ENCODE measurements at places on chromosomes 16 and 17.

GRCh38 chr17:7977039-7977438, 25.4 kb upstream of the GUCY2D start:
- DNase-seq = no peak

GRCh38 chr17:49748791-49749190, 15.1 kb downstream of the FAM117A start:
- DNase-seq = peak; percentile 79

DNA sequence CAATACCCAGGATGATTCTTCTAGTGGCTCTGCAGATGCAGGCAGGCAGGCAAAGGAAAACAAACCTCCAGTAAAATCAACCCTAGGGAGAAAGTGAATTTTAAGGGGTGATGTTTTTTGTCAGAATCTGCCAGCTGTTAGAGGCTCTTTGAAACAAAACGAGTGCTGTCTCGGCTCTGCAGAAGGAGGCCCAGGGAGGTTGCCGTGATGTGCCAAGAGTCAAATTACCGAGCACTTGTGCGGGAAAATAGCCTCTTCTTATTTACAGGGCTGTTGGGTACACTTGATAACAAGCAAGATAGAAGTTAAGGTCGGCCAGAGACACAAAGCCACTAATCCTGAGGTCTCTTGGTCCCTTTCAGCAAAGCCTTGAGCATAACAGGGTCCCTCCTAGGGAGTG, 68.9 kb upstream of the EEF2KMT start:
- no peak for DNase-seq

DNA sequence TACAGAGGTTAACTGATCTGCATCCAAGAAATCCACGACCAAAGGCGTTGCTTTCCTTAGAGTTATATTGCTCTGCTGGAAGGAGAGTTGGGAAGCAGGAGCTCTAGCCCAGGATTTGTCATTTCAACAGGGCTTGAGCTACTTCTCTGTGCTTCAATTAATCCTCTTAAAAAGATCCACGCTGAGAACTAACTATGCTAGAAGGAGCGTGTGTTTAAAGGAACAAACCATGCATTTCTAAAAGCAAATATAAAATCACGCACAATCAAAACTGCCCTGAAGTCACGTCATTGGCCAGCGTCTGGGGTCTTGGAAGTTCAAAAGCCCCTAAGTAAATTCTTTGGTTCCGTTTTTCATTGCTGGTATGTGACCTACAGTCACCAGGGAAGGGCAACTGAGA, 1.1 kb downstream of the ARL6IP1 start:
- no peak for DNase-seq

- DNase-seq = no peak
Measured at GRCh38 chr16:11147033-11147753, 108.8 kb downstream of the SOCS1 start.

GRCh38 chr16:35750157-35750689, 2290.8 kb downstream of the TP53TG3F start:
- DNase-seq = no peak

DNA sequence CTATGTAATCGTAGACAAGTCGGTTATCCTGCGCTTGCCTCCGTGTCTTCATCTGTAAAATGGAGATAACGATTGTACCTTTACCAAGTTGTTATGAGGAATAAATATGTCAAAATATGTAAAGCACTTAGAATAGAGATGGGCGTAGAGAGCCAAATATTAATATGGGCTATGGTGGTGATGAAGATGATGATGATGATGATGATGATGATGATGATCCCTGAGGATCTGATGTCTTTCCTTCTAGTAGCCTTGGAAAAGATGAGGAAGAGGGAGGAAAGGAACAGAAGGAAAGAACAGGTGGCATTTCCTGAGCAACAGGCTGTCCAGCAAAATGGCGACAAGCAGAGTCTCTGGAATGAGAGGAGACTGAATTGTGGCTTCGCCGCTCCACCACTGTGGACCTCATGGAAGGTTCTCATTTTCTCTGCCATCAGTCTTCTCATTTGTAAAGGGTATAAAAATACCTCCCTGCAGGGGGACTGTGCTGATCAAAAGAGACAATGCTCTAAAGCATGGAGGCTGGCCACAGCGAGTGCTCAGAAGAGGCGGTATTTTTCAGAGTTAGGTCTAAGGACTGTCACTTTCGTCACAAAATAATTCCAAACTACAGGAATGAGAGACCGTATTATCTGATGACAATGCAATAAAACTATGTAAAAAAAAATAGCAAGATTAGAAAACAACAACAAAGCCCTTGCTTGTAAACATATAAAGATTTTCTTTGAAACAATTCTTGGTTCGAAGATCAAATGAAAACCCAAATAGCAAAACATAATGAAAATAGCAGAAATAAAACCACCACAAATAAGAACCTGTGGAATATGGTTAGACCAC, 17.2 kb upstream of the RCVRN start:
- DNase-seq = no peak

- DNase-seq = peak; percentile 56
Measured at GRCh38 chr16:69859105-69859989, 91.8 kb upstream of the CLEC18A start.

- no peak for DNase-seq
Measured at GRCh38 chr17:5678171-5678570, 93.9 kb upstream of the NLRP1 start.

DNA sequence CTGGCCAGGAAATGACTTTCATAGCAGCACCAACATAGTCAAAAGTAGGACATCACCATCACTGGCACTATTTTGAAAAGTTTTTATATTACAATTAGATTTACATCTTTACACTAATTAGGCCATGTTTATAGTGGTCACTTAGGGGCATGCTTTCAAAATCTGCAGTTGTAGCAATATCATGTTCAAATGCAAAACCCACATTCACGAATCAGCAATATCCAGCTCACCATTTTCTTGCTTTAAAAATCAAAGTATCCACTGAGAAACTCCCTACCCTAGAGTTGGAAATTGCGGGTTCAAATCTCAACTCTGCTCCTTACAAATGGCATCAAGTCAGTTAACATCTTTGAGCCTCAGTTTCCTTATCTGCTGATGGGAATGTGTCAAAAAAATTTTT, 237.4 kb downstream of the ZFHX3 start:
- DNase-seq = no peak

DNA sequence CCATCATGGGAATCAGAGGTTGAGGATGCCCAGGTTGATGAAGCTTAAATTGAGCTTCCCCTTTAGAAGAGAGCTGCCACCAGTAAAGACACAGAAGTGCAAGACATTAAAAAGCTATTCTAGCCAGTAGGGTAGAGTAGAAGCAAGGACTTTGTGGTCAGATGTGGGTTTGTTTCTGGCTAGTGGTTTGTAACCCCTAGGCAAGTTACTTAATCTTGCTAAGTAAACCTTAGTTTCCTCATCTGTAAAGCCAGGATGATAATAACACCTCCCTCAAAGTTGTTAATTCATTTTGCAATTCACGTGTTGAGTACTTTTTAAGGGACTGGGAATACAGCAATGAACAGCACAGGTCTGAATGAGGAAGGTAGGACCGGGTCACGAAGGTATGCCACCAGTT, 3.6 kb downstream of the SNTB2 start:
- DNase-seq = no peak

GRCh38 chr16:84914273-84914672, 94.5 kb downstream of the CRISPLD2 start:
- no peak for DNase-seq

- no peak for DNase-seq
Measured at GRCh38 chr16:14362774-14363371, 267.2 kb downstream of the PARN start.

- DNase-seq = no peak
Measured at GRCh38 chr16:57482845-57483545, 3.3 kb downstream of the DOK4 start.

DNA sequence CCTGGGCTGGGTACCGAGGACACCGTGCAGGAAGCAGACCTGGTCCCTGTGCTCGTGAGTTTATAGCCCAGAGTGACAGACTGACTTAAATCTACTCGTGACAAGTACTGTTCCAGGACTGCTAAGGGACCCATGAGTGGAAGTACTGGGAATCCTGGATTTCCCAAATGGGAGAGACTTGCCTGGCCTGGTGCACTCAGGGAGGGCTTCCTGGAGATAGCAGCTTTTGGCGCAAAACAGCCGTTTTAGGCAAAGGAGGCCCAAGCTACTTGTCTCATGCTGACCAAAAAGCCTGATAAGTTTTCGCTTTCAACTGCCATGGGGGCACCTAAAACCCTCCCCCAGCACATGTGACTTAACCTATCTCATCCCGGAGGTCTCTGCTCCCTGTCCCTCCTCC, 51.4 kb downstream of the ATP2C2 start:
- DNase-seq = no peak

DNA sequence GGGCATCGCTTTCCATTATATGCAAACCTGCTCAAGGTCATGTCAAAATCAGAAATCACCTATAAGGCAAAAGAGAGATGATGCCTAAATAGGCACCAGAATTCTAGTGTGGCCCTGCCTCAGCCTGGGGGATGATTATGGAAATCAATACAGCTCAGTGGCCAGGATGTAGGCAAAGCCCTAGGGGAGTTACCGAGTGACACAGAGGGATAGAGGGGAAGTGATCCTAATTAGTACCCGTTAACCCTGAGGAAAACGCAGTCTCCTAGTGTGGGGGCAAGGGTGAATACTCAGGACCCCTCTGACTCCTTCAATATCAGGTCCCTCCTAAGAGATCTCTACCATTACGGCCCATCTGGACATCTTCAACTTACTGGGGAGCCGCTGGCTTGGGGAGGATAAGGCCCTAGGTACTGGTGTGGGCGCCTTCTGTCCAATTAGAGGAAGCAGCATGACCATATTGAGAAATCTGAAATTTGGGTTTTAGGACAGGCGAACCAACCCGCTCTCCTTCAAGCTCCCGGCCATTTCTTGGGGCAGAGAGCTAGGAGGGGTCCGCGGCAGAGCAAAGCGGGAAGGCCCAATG, 725 bp downstream of the NT5C3B start:
- peak; percentile 14 for DNase-seq

GRCh38 chr16:81442916-81443687, 1.5 kb upstream of the CMIP start:
- no peak for DNase-seq

- peak; percentile 76 for DNase-seq
Measured at GRCh38 chr17:77462090-77462489, 321.3 kb downstream of the SEC14L1 start.

DNA sequence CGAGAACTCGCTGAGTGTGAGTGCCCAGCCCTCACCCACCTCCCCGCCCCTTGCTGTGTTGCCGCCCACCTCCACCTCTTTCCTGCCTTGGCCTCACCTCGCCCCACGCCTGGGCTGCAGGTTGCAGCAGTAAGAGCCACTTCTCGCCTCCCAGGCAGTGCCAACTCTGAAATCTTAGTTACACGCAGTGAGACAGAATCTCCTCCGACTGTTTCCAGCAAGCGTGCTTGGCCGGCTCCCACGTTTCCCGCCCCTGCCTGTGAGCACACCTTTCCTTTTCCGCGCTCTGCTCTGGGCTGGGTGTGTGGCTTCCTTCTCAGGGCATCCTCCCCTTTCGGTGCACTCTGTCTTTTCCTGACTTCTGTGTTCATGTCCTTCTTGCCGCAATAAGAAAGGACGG, 5.7 kb downstream of the ENGASE start:
- no peak for DNase-seq

- peak; percentile 39 for DNase-seq
Measured at GRCh38 chr17:7191571-7192270, 12.6 kb upstream of the ASGR1 start.

- no peak for DNase-seq
Measured at GRCh38 chr16:87931504-87931903, 4.8 kb downstream of the CA5A start.

- no peak for DNase-seq
Measured at GRCh38 chr16:58051296-58051695, 25.7 kb downstream of the MMP15 start.

GRCh38 chr17:20206591-20206990, 197.4 kb downstream of the SPECC1 start:
- no peak for DNase-seq

GRCh38 chr16:16017812-16018211, 68.4 kb downstream of the ABCC1 start:
- DNase-seq = no peak
